ENCODE measurements at places on chromosomes 2 and 18.

GRCh38 chr2:86661333-86661732, 37.7 kb upstream of the RNF103 start:
- DNase-seq = no peak

- DNase-seq = no peak
These were observed 34.7 kb upstream of the DLX1 start for GRCh38 chr2:172050479-172051125.

- DNase-seq = no peak
These were observed at the start of gene NOL4 for GRCh38 chr18:34224423-34225217. Gene NOL4, minus strand, starts transcription at chr18:34224913. Its CDS starts 1,660 bp downstream, at chr18:34223253.

GRCh38 chr2:235011929-235012631, 60.3 kb downstream of the SH3BP4 start:
- DNase-seq = no peak

DNA sequence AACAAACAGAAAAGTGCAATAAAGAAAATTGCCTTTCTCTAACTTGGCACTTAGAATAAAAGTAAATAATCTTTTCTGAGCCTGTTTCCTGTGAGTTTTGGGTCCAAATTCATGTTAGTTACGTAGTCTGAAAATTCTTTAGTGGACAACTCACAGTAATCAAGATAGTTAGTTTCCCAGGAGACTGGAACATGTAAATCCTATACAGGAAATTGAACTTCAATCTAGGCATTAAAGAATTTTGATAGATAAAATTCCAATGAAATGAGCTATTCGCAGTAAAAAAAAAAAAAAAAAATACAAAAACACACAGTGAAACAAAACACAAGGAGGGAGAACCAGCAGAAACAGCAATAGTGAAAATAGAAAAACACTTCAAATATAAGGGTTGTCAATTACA, 83.8 kb upstream of the REG3G start:
- DNase-seq = no peak

GRCh38 chr2:3288470-3289170, 89.0 kb downstream of the EIPR1 start:
- no peak for DNase-seq

DNA sequence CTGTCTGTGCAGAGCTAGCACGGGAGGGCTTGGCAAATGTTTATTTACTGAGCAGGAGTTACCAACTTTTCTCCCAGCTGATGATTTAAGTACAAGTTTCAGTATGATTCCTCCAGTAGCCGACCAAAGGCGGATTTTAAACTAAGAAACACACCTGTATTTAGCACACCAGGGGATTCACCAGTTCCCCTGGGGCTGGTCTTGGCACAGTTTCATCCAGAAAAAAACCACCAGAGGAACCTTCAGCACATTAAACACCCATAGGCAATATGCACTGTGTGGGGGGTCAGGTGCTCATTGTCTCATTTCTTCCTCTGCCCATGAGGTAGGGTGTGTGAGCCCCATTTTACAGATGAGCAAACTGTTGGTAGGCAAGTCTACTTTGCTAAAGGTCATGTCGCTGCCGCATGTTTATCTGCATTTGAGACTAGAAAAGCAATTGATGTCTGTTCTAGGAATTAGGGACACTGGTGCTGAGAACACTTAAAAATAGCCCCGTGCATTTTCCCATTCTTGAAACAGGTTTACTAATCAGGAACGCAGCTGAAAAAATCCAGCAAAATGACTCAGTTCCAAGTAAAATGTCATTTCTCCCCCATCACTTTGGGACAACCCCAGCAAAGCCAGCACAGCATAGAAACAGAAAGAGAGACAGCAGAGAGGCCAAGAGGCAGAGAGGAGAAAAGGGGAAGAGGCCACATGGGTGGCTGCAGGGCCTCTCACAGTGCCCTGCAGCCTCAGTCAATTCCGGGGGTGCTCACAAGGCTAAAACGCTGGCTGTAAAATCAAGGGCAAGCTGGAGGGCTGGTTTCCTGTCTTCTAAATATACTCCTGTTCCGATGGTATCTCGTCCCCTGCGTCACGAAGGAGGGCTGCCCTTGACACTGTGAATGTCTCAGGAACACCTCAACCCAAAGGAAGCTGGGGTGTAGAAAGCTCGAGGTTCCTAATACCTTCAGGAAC, 166.8 kb upstream of the ID2 start:
- DNase-seq = no peak

- no peak for DNase-seq
These were observed 41.7 kb downstream of the MYOM1 start for GRCh38 chr18:3177902-3178687.
